ENCODE measurements at places on chromosomes 3 and 15.

- DNase-seq, result no peak
Measured at GRCh38 chr3:10845839-10846656, 30.0 kb downstream of the SLC6A11 start.

- no peak for DNase-seq
Measured at GRCh38 chr3:134370611-134371531, 3.4 kb downstream of the AMOTL2 start.

GRCh38 chr3:36393563-36393962 lies 13.3 kb downstream of the STAC start:
- DNase-seq, result no peak

- DNase-seq, result peak; percentile 82
Measured at GRCh38 chr3:42190701-42191442, 75.1 kb downstream of the CCK start.

GRCh38 chr15:65856821-65857455 lies 12.4 kb upstream of the RAB11A start:
- DNase-seq, result peak; percentile 67

DNA sequence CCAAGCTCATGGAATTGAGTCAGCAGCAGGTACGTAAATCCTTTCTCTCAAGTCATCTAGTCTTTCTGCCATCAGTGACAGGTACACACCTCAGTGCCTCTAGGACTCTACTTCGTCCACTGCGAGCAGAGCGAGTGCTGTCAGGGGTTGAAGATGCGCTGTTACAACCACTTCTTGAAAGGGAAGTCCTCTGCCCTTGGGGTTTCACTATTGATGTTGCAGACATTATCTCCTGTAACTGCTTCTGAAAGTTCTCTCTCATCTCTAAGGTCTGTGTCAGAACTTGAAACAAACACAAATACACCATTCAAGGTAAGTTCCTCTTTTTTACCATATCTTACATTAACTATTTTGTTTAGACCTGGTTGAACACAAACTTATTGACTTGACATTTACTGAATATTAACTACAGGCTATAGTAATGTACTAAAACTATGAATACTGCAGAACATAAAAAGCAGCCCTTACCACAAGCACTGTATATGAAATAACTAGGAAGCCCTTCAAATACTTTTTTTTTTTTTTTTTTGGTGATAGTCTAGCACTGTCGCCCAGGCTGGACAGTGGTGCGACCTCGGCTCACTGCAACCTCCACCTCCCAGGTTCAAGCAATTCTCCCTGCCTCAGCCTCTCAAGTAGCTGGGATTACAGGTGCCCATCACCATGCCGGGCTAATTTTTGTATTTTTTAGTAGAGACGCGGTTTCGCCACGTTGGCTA lies 41.5 kb downstream of the TOPBP1 start:
- no peak for DNase-seq

DNA sequence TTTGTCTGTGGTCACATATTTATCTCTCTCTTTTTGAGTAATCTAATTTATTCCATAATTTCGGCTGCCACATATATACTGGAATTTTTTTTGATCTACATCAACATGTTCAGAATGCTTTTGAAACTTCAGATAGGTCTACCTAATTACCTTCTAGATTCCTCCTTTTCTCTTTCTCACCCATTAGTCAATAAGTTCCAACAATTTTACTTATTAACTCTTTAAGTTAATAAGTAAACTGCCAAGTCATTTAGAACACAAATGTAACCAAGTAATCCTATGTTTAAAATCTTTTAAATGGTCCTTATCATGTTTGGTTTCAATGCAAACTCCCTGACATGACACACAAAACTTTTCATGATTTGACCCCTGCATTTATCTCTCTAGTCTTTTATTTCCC lies 410.5 kb downstream of the UNC13C start:
- no peak for DNase-seq

- DNase-seq, result peak; percentile 54
Measured at GRCh38 chr3:198080521-198081384, 120.7 kb downstream of the LMLN start.

DNA sequence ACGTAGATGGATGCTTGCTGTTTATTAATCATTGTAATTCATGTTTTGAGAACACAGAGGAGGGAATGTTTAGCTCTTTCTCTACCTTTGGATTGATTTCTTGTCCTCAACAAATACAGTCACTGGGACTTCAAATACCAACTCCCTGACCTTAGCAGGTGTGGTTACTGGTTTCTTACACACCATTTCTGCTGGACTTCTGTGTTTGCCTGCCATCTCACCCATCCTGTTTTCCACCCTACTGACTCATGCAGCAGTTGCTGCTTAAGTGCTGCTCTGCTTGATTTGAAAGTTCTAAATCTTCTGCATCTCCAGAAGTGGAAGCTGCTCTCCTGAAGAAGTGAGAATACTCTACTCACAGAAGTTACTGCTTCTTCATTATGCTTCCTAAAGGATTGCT lies 170.3 kb downstream of the ZPLD1 start:
- DNase-seq, result no peak

DNA sequence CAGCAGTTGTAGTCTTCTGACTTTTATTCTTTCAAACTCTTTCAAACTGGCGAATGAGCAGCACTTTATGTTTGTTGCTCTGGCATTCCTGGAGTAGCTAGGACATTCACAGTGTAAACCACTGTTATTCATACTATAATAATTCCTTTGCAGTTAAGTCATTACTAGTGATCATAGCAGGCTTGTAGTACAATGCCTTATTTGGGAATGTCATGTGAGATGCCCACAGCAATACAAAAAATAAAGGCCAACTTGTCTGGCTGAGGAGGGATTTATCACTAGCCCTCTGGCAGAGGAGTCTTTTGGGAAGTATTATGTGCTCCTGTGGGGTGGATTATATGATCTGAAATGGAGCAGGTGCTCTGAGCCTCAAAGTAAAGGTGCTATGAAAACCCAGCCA lies 197.2 kb downstream of the VGLL3 start:
- DNase-seq, result no peak

DNA sequence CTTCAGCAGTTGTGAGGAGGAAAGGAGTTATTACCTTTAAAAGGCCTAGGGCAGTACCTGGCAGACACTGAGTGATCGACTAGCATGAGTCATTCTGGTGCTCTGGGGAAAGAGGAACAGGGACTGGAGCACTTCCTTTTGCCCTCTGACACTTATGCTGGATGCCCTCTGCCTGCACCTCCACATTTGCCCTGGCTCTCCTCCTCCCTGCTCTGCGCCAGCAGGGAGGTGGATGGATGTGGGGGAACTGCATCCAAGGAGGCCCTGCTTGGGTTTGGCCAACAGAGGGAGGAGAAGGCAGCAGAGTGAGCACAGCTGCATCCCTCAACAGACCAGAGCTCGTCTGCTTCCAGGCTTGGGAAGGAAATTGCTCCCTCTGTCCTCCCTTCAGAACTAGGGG lies 75.0 kb downstream of the SEMA5B start:
- DNase-seq, result no peak

GRCh38 chr3:152622811-152623167 lies 212.1 kb upstream of the P2RY1 start:
- DNase-seq, result no peak

- DNase-seq, result no peak
Measured at GRCh38 chr15:94509259-94509658, 277.9 kb downstream of the MCTP2 start.

- no peak for DNase-seq
Measured at GRCh38 chr3:125679258-125679657, 84.0 kb upstream of the OSBPL11 start.

- DNase-seq, result no peak
Measured at GRCh38 chr3:187626581-187626980, 43.6 kb downstream of the SST start.

GRCh38 chr15:67100801-67101581 lies 35.6 kb downstream of the SMAD3 start:
- DNase-seq, result no peak

GRCh38 chr3:24936574-24936973 lies 441.9 kb upstream of the THRB start:
- no peak for DNase-seq

DNA sequence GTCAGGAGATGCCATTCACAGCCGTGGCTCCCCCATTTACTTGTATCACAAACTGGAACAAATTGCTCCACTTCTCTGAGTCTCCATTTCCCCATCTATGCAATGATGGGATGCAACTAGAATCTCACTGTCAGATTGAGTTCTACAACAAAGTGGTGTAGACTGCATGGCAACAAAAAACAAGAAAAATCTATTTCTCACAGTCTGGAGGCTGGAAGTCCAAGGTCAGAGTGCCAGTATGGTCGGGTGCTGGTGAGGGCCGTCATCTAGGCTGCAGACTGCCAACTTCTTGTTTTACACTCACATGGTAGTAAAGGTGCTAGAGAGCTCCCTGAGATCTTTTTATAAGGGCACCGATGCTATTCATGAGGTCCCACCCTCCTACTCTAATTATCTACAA lies 158.4 kb upstream of the BCL6 start:
- DNase-seq, result no peak

GRCh38 chr3:140717921-140718320 lies 40.1 kb downstream of the TRIM42 start:
- no peak for DNase-seq

- DNase-seq, result no peak
Measured at GRCh38 chr3:68447885-68448284, 484.5 kb downstream of the TAFA4 start.

DNA sequence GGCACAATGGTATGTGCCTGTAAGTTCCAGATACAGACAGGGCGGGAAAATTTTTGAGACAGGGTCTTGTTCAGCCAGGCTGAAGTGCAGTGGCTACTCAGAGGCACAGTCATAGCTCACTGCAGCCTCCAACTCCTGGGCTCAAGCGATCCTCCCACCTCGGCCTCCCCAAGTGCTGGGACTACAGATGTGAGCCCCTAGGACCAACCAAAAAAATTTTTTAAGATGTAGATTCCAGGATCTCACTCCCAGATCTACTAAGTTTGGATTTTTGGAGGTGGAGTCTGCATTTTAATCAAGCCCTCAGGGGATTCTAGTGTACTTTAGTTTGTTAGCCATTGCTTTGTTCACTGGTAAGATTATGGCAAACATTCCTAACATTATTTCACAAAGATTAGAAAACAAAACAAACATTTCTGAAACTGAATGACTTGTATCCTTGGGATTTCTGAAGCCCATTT lies 2.7 kb downstream of the LIPH start:
- DNase-seq, result no peak

DNA sequence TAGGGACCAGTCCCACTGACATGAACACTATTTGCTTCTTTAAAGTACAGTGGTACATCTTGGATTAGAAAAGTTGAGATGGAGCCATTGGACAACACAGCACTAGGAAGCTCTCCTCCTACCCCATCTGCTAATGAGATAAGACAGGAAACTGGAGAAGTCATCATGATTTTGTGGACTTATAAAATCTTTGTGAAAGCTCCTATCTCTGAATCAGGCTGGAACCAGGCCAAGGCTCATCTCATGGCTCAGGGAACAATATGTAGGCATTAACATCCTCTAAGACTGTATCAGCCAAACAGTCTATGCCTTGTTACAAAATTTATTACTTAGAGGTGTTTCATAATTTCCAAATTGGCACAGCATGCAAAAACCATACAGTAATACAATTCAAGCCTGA lies 84.1 kb downstream of the BOC start:
- DNase-seq, result no peak

GRCh38 chr3:31980530-31981205 lies 394 bp downstream of the OSBPL10 start:
- peak; percentile 78 for DNase-seq

DNA sequence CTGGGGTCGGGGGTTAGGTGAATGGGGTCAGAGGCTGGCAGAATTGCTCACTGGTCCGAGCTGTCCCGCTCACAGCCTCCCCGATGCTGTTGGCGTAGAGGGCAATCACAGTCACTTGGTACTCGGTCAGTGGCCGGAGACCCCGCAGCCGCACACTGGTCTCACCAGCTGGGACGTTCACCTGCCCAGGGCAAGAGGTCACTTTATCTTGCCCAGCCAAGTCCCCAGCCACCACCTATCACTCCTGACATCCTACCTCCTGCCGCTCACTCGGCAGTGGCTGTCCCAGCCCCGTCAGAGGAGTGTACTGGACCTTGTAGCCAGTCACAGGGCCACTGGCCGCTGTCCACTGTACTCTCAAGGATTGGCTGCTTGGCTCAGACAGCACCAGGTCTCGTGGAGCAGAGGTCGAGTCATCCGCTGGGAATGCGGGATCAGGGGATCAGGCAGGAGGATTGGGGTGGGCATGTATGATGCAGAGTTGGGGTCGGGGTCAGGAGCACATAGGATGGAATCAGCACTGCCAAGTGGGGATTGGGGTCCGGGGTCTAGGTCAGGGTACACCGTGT lies 2.5 kb downstream of the COL7A1 start:
- no peak for DNase-seq

GRCh38 chr3:72655131-72655551 lies 193.1 kb downstream of the SHQ1 start:
- DNase-seq, result peak; percentile 22

- DNase-seq, result no peak
Measured at GRCh38 chr15:62828364-62828763, 214.2 kb upstream of the TPM1 start.

DNA sequence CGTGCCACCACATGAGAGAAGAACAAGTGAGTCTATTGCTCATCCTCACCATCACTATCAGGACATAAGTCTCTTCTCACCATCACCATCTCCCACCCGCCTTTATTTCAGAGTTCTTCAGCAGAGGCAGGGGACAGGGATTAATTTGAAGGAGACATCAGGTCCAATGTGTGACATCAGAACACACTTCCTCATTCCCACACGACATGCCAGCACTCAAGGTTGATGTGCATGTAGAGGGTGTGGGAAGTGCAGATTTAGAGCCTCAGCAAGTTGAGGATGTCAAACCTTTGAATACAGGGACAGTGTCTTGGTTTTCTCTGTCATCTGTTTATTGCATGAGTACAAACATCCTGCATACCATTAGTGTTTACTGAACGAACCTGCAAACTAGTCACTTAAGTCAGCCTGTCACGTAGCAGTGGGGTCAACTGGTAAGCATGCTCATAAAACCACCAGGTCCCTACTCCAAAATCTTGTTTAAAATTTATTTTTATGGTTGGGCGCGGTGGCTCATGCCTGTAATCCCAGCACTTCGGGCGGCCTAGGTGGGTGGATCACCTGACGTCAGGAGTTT lies 104.4 kb downstream of the MYLK start:
- DNase-seq, result no peak

DNA sequence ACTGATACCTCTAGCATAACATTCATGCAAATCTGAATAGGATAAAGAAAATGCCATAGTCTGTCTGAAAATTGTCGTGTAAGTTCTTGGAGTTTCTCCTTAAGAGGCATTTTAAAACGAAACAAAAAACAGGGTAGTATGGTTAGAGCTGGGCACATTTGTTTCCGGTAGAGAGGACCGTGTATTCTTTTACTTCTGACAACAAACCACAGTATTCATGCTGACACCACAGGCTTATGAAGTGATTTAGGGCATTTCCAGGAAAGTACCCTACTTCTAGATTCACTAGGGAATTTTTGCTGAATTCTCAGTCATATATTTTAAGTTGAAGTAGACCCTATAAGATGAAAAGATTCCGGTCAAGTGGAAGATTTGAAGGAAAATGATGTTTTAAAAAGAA lies 541.3 kb downstream of the UNC13C start:
- DNase-seq, result no peak

DNA sequence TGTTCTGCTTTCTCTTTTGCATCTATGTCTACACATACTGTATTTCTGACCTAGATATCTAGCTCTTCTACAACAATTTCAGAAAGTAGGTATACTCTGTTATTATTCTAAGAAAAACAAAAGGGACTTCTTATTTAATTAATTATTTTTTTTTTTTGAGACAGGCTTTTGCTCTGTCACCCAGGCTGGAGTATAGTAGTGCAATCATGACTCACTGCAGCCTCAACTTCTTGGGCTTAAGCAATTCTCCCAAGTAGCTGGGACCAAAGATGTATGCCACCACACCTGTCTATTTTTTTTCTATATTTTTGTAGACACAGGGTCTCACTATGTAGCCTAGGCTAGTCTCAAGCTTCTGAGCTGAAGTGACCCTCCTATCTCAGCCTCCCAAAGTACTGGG lies 130.6 kb downstream of the MBNL1 start:
- DNase-seq, result no peak

All from prostate gland (tissue), 2 donors.